ENCODE measurements at places on chromosomes 4 and X.

GRCh38 chrX:106009145-106009544 is 29.4 kb downstream of the SERPINA7 start:
- no peak for DNase-seq

DNA sequence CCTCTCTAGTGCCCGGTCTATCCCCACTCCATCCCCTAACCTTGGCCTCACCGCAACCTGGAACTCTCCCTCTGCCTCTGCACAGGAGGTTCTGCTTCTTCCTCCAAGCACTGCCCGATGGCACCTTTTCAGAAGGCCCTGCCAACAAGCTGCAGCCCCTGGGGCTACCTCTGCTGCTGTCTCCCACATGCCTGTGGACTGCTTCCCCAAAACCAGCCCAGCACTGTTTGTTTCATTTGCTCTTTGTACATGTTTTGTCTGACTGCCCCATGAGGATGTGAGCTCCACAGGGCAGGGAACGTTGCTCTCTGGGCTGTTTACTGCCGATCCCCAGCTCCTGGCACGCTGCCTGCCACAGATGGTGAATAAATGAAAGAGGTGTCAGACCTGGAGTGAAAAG is 85.4 kb downstream of the INTS6L start:
- DNase-seq: no peak

- peak; percentile 47 for DNase-seq
Measured at GRCh38 chr4:139783741-139784484, 118.3 kb downstream of the MGST2 start.

DNA sequence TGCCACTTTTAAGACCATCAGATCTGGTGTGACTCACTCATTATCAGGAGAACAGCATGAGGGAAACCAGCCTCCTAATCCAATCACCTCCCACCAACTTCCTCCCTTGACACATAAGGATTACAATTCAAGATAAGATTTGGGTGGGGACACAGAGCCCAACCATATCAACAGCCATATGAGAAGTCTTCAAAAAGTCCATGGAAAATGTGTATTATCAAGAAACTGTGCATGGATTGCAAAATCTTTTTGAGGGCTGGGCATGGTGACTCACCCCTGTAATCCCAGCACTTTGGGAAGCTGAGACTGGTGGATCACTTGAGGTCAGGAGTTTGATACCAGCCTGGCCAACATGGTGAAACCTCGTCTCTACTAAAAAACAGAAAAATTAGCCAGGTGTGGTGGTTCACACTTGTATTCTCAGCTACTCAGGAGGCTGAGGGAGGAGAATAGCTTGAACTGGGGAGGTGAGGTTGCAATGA is 17.8 kb upstream of the RPL39 start:
- no peak for DNase-seq

GRCh38 chr4:80948141-80948540 is 82.4 kb upstream of the BMP3 start:
- DNase-seq: no peak

- peak; percentile 86 for DNase-seq
Measured at GRCh38 chr4:8315435-8316250, 46.1 kb downstream of the HTRA3 start.

- no peak for DNase-seq
Measured at GRCh38 chr4:81930506-81931238, 443.1 kb downstream of the HNRNPD start.

DNA sequence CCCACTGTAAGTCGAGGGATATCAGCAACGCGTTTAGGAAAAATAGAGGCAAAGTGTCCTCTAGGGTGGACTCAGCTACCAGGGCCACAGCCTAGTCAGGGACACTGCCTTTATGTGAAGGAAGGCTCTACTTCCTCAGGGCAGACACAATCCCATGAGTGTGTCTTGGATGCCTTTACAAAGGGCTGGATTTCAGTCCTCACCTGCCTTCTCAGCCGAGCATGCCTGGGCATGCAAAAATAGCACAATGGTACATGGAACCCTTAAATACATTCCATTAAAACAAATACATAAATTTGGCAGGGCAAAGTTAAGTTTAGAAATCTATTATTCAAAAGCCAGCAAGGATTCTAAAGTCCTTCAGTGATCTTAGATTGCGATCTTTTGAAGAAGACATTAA is 51.1 kb downstream of the DMD start:
- DNase-seq: no peak

- no peak for DNase-seq
Measured at GRCh38 chr4:79625361-79625760, 217.3 kb upstream of the GK2 start.

DNA sequence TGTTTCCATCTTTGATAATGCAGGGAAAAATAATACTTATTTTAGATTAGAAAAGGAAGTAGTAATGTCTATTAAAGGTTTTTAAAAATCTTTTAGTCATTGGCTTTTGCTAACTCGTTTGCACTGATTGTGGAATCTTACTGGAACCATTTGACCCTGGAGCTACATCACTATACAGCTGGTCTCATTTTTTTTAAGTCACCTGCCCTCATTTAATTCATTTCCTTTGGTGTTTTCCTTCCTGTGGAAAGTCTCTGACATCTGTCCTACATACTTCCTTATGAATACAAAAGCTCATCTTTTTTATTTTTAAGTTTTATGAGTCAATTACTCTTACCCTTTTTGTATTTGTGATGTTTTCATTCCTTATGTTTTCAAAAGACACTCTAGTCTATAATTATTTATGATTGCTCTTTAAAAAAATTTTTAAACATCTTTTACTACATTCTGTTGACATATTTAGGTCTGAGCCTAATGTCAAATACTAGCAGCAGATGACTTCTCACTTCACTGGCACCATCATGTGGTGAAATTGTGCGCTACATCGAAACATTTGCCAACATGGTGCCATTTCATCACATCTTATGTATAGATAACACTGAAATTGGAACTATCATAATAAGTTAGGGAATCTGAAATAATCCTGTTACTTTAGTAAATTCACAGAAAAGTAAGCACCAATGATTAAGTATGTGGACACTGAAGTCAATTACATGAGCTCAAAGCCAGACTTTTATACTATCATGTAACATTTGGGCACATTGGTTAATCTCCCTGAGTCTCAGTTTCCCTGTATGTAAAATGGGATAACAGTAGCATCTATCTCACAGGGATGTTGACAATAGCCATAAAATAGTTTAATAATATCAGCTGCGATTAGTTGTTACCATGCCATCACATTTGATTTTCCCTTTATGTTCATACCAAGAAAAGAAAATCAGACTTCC is 9.4 kb upstream of the MMAA start:
- peak; percentile 25 for DNase-seq

DNA sequence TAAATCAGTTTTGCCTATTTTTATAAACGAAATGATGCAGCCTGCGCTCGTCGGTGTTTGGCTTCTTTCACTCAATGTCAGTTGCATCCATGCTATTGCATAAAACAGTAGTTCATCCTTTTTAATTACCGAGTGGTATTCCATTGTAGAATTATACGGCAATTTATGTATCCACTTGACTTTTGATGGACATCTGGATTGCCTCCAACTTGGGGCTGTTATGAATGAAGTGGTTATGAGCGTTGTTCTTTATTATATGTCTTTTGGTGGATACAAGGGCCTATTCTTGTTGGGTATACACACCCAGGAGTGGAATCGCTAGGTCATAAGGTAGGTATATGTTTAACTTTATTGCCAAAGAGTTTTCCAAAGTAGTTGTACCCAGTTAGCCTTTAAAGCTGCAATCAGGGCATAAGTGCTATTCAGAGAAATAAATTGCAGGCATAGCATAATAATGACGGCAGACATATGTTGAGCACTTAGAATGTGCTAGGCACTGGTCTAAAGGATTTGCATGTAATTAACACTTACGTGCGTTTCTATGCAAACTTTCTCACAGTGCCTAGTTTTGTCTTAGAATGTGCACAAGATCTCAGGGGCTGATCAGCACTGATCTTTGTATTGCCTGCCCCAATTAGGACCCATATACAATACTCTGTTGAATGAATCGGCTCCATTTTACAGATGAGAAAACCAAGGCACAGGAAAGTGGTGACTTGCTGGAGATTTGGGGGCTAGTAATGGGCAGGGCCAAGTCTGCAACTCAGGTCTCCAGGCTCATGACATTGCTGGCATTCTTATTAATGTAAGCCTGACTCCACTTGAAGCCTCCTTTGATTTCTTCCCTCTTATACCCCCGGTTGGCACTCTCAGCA is 407.0 kb downstream of the BCOR start:
- no peak for DNase-seq

GRCh38 chr4:8771666-8772065 is 100.0 kb downstream of the HMX1 start:
- no peak for DNase-seq

DNA sequence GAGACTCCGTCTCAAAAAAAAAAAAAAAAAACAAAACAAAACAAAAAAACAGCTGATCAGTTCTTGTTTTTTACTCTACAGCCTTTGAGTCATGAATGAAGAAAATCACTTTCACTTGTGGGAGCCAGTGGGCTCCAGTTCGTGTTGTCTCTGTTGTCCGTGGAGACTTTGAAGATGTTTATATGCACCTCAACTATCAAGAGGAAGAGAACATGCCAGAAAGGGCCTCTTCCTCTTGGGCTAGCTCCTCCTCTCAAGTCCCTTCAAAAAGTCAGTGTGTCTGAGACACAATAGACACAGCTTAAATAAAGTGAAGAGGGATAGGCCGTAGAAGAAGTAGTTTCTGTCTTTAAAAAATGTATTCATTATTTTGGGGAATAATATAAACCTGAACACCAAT is 182.7 kb downstream of the KDR start:
- DNase-seq: no peak

DNA sequence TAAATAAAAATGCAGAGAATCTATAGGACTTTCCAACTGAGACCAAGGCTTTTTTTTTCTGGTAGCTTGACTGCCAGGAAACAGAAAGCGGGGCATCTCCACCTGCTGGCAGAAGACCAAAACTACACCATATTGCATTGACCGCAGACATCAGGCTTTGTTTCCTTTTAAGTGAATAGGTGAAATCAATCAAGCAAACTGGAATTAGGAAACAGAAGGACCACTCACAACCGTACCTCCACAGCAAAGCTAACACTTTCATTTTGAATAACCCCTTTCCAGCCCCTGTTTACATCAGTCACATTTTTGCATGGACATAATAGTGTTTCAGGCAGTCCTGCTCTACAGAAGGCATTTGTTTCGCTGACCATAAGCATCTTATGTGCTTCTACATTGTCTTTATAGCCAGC is 218.2 kb downstream of the IDS start:
- DNase-seq: peak; percentile 46

GRCh38 chrX:6683353-6683752 is 148.4 kb upstream of the VCX3A start:
- DNase-seq: no peak

- DNase-seq: no peak
Measured at GRCh38 chr4:149794352-149794751, 21.3 kb downstream of the IQCM start.

- no peak for DNase-seq
Measured at GRCh38 chr4:40003986-40004385, 26.3 kb upstream of the PDS5A start.

DNA sequence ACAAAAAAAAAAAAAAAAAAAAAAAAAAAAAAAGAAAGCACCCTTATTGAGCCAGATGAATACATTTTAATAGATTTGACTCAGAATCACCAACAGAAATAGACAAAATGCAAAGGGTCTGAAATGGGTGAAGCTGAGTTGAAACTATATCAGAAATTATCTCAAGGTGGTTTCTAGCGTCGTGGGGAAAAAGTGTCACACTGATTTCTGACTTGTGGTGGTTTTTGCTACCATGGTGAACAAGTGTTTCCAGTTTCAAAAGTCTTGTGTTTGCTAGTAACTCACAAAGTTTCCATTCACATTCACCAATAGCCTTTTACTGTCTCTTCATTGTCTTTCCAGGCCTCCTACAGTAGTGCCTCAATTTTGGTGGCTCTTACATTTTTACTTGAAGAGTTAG is 135.5 kb downstream of the ARHGAP24 start:
- no peak for DNase-seq

- no peak for DNase-seq
Measured at GRCh38 chrX:9326369-9326768, 138.5 kb upstream of the TBL1X start.

DNA sequence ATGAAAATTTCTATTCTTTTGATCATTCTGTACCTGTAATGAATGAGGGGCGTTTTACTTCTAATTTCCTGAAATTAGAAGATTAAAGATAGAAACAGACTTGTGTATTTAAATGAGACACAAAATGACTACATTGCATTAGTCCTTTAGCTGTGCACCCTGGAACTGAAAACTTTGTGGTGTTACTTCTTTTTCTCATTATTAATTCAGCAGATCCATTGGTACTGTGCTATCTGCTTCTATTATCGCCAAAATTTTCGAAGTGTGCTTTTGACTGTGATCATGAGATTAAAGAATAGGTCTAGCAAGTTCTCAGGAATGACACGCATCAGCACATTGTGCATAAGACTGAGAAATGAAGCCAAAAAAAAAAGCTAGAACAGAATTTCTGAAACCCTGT is 1938.9 kb upstream of the TENM3 start:
- DNase-seq: no peak

DNA sequence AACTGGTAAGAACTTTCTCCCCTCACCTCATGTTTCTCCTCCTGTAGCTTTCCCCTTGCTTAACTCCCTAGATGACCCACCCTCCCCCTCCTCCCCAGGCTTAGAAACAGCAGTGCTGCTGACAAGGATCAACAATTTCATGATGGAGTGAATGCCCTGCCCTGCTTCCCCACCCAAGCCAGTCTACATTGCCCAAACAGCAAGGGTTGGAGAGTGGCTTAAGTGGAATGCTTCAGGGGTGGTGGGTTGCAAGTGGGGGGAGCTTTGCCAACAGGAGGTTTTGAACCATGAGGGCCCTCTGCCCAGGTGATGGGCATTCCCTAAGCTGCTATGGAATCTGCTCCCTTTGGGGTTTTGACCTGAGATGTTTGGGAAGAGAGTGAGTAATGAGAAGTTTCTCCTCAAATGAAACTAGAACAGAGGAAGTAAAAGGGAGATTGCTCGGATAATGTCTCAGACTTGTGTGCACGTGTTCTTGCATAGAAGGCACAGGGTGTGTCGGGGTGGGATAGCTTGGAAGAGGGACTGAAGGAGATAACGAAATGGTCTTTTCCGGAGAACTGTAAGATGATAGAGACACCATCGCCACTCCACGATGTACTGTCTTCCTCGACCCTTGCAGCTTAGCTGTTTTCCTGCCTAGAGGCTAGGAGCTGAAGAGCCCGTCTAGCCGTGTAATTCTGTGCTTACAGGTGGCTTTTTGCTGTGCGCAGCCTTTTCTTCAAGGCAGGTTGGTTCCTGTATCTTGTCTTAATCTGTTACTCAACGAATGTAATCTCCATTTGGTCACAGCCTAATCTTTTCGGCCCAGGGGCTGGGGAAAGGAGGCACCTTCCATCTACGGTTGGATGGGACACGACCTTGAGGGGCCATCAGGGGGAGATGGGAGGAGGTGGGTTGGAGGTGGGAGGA is 10.1 kb downstream of the GDPD2 start:
- DNase-seq: peak; percentile 6

Data from H7 (cell line).